ENCODE measurements at places on chromosomes 6 and 20.
A peak's percentile ranks its signal among the peaks of the same experiment; 100 is the strongest.

DNA sequence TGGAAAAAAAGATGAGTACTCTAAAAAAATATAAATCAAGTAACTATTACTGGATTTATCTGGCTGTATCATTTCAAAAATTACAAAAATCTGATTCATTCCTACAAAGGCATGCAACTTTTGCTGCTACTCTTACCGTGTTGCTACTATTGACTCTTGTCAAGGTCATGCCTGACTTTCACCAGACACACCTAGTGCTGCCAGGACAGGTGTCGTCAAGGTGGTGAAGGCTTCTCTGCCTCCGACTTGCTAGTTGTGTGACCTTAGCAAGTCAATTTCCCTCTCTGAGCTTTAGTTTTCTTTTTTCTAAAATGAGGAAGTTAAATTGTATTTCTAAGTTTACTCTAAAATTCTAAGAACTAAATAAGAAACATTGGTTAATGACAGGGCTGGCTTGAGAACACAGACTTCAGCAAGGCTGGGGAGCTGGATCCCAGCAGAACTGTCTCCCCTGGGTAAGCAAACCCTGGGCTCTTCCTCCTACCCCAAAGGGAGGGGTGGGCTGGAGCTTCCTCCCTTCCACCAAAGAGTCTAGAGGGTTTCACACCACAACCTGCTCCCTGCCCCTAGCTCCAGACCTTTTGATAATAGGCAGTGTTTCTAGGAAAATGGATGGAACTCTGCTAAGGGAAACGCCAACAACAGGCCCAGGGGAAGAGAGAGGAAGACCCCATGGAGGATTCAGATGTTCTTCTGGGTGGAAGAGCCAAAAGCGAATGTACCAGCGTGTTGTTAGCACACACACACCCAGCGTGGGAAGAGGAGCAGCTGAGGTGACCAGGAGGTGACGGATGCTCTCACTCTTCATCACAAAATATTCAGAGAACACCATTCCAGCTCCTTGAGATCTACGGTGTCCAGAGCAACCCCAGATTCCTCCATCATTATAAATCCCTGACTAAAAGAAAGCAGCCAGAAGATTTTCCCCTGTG is 47.9 kb upstream of the CITED2 start:
- DNase-seq, result no peak

DNA sequence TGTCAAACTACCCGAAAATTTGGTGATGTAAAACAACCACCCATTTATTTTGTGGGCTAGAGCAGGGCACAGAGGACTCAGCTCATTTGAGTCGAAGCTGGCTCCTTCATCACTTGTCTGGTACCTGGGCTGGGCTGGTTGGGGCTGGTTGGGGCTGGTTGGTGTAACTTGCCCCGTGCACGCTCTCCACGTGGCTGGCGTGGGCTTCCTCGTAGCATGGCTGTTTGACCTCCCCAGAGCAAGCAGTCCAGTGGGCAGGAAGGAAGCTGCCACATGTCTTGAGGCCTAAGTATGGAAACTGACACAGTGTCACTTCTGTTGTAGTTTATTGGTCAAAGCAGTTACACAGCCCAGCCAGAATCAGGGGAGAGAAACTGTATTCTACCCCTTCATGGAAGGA is 27.1 kb downstream of the BCAS4 start:
- DNase-seq, result no peak

GRCh38 chr6:36616893-36617521 is 22.8 kb downstream of the SRSF3 start:
- DNase-seq, result no peak

DNA sequence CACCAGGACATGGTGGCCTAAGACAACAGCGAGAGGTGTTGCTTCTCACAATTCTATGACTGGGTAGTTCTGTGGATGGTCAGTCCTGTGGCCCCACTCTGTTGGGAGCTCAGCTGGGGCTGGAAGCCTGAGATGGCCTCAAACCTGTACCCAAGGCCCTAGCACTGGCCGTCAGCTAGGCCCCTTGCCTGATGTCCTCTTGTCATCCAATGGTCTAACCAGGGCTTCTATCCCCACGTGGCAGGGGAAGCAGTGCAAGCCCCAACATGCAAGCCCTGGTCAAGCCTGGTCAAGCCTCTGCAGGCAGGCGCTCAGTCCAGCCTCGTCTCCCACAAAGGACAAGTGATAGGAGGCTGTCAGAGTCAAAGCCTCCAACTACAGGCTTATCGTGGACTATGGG is 196.5 kb upstream of the CST7 start:
- DNase-seq, result no peak

- no peak for DNase-seq
Measured at GRCh38 chr6:129551486-129551885, 158.5 kb downstream of the ARHGAP18 start.

DNA sequence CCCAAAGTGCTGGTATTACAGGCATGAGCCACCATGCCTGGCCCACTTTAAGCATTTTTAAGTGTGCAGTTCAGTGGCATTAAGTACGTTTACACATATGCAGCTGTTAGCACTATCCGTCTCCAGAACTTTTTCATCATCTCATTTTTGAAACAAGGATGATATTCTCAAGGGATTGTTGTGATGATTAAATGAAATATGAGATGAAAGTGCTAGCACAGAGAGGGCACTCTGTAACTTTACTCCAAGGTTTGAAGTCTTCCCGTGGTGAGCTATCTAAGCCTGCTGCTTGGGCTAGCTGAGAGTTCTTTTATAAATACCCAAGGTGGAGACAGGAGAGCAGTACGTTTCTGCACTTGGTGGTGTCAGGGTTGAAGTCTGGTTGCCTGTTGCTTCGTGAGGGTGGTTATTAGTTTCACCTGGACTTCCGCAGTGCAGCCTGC is 6.6 kb downstream of the TM9SF4 start:
- no peak for DNase-seq

DNA sequence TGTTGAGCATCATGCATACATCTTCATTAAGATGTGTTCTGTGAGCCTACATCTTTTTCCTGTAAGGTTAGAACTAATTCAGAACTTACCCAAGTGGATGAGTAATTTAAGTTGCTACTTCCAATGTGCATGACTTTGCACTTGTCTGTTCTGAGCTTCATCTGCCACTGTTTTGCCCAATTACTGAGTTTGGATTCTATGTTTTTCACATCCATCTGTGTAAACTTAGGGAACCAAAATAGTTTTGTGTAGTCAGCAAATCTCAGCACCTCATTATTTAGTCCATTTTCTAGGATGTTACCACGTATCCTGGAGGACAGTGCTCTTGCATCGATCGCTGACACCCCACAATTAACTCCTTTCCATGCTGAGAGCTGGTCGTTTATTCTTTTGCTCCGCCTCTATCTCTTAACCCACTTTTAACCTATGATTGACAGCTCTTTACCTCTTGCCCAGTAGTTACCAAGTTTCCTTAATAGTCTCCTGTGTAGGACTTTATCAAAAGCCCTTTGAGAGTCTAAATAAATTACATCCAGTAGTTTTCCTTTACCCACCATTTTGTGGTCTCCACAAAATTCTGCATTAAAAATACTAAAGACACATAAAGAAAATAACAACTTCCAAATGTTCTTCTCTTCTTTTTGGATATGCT is 44.2 kb upstream of the CITED2 start:
- no peak for DNase-seq

DNA sequence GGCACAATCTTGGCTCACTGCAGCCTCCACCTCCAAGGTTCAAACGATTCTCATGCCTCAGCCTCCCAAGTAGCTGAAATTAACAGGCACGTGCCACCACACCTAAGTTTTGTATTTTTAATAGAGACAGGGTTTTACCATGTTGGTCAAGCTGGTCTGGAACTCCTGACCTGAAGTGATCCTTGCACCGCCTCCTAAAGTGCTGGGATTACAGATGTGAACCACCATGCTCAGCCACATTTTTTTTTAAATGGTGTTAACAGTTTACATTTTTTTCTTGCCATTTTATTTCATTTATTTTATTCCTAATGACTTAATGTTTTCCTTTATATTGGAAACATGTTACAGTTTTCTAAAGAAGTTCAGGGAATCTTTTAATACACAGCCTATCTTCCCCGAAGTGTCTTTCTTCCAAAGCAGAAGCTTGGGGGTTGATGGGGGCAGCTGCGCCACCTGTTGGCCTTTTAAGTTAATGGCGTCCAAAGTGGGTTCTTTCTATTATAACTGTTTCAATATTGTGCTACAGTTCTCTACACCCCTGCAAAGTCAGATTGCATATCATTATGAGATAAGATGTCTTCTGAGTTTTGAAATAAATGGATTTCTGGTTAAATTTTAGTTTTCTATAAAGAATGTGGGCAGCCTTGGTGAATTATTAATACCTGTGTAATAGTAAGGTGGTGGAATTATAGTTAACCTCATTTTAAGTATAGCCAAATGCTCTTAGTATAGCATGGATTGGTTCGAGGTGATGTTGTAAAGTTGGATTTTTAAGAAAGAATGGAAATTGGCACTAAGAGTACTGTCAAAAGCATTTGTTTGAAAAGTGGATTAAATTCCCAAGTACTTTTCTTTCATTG is 42.0 kb upstream of the PLCG1 start:
- DNase-seq, result no peak

DNA sequence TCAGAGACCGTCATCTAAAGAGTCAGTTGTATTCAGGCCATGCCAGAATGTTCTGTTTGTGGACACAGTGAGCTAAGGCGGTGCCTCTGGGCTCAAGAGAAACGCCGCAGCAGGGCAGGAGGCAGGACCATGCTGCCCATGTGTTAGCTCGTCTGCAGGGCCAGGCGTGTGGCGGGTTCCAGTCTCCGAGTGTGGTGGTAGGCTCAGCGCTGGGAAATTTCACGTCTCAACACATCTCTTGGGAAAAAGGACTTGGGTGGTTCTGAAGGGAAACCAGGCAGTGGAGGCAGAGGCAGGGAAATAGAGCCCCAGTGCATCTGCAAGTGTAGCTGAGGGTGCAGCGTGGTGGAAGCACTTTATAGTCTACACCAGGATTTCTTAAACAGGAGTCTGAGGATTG is 56.9 kb upstream of the TAGAP start:
- no peak for DNase-seq

- DNase-seq, result no peak
Measured at GRCh38 chr6:98452685-98453084, 381.7 kb upstream of the POU3F2 start.

DNA sequence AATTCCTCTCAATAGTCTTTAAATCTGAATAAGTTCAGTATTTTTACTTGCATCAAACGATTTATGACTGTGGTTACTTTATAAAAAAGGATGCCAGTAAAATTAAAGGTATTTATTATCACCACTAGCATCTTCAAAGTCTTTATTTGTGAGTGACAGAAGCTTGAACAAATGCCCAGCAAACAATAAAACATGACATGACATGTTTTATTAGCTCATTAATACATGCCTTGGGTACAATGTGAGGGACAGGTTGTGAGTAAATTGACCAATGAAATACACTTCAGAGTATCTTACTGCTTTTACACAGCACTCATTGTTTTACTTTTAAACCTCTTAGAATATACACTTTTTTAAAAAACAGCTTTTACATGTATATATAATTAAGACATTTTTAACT is 113.4 kb upstream of the BEND3 start:
- DNase-seq, result no peak

DNA sequence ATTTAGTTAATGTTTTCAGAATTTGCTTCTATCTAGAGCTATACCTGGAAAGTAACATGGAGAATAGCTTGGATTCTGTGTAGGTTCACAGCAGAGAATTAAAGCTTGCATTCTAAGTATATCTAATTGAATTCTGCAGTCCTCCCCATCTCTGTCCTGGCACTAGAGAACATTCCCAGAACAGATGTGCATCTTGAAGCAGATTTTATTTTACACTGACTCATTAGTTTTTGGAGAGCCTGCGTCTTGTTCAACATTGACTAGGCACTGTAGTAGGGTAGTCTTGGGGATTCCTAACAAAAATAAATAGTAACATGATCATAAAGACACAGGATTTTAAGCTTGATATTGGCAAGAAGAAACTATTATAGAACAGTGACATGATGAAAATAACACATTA is 36.2 kb upstream of the BAG2 start:
- DNase-seq, result no peak

DNA sequence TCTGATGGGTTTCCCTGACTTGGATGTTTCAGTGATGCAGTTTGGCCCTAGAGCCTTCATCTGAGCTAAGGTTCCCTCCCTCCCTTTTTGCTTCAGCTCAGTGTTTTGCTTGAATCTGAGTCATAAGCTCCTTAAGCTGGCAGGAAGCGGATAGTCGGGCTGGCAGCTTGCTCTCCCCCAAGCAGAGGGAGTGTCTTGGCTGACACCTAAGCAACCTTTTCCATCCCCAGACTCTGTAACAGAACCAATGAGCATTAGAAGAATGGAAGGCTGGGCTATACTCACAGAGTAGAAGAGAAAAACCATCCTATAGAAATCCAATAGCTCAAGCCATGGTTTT is 98.3 kb downstream of the HAO1 start:
- DNase-seq, result peak; percentile 99

DNA sequence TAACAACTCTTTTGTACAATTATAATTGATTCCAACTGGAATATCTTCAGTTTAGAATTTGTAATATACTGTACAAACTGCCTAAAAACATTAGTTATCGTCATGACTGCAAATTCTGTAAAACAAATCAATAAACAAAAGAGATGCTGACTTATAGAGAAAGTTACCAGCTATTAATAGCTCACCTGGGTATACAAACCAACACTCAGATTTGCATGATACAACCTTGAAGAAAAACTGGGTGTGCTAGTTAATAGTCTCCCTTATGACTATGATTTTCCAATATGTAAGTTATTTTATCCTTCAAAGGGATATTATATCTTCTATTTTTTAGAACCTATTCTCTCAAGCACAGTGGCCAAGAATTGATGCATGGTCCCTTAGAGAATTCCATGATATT is 698.5 kb downstream of the FRK start:
- DNase-seq, result no peak

DNA sequence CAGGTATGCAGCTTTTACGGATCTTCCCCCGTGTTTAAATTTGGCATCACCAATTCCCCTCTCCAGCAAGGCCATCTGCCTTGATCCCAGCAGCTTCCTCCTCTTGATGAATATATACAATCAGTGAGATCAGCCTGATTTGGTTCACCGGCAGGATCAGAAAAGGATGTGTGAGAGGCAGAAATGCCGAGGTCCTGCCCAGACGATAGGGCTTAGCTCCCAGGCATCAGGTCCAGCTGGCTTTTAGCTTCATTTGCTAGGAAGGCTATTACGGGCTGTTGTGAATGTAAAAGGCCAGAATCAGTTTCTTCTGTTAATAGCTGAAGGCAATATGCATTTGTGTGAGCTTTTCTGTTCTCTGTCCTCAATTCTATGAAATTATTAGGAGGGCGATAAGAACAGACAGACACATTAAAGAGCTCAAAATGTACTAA is 372.8 kb downstream of the BTBD9 start:
- DNase-seq, result no peak

DNA sequence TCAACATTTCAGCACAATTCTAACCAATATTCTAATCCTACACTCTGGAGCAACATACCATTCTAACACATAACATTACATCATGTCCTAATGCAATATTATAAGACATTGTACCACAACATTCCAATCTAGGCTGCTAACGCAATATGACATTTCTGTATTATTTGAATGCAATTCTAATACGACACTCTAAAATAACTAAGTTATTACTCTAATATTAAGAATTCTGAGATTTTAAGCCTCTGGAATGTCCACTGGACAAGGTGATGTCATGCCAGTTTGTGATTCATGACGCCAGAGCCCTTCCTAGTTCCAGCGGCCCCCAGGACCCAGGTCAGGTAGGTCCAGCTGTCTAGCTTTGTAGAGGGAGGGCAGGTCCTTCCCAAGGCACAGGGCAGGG is 69.7 kb upstream of the SIRPA start:
- peak; percentile 69 for DNase-seq

GRCh38 chr20:38201356-38201755 is 36.3 kb upstream of the TGM2 start:
- no peak for DNase-seq

Data from retinal pigment epithelial cell (primary cell).